Caco-2 (cell line): ENCODE measurements at places on chromosomes 12 and 14.

GRCh38 chr12:118743896-118744700 lies 237.2 kb upstream of the SRRM4 start:
- no peaks in the 10 kb centered on the region for H3K36me3 ChIP-seq
- H3K4me3 ChIP-seq = no peak overlapping the region
- DNase-seq = no peak
- H3K27ac ChIP-seq = no peak overlapping the region
- no peaks in the 10 kb centered on the region for H3K4me1 ChIP-seq

- DNase-seq = no peak
- H3K27me3 ChIP-seq = no peaks in the 10 kb centered on the region
- no peak overlapping the region for H3K27ac ChIP-seq
- H3K36me3 ChIP-seq = no peaks in the 10 kb centered on the region; the same call in 1 of the 2 replicates
- H3K4me1 ChIP-seq = no peaks in the 10 kb centered on the region
Observed at GRCh38 chr14:64232095-64232838, 61.9 kb downstream of the ESR2 start.

GRCh38 chr14:106200541-106201315 lies 674.3 kb downstream of the TMEM121 start:
- H3K36me3 ChIP-seq = no peaks in the 10 kb centered on the region
- H3K4me3 ChIP-seq = no peak overlapping the region
- peaks cover 79% of the 10 kb centered on the region for H3K4me1 ChIP-seq
- no peaks in the 10 kb centered on the region for H3K27me3 ChIP-seq
- peak overlapping the region; percentile 99 for H3K27ac ChIP-seq

DNA sequence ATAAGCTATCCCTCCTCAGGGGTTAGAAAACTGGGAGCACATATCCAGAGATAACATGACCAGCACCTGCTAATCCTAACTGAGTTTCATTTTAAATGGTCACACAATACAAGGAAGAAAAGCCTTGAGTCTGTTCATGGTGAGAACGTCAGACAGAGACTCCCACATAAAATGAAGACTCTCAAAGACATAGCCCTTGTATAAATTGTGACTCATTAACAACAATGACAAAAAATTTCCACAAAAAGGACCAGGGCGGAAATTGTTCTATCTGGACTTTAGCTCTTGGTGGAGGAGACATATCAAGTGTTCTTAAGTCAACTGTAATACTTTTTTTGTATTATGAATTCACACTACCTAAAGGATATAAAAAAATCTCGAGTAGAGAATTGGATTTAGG lies 313.7 kb upstream of the DCN start:
- no peak for DNase-seq
- no peak overlapping the region for H3K4me3 ChIP-seq
- H3K4me1 ChIP-seq = no peaks in the 10 kb centered on the region
- no peaks in the 10 kb centered on the region for H3K36me3 ChIP-seq
- H3K27ac ChIP-seq = no peak overlapping the region

DNA sequence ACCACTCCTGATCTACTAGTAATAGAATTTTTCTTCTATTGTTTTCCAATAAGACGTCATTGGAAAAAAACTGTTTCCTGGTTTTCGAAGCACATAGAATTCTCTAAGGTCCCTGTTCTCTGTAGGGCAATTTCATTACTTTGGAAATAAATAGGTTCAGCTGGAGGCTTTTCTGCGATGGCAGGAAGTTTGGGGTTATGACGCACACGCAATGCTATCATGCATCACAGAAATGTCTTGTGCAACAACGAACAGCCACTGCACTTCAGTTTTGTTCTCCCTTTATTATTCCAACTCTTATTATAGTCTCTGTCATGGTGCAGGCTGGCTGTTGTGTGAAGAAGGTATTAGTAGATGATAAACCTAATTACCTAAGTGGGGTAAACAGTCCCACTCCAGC lies 59.0 kb downstream of the KCNK10 start:
- no peaks in the 10 kb centered on the region for H3K4me1 ChIP-seq
- no peaks in the 10 kb centered on the region for H3K36me3 ChIP-seq
- no peak overlapping the region for H3K27ac ChIP-seq

GRCh38 chr12:9041321-9041720 lies 52.0 kb downstream of the KLRG1 start:
- no peak overlapping the region for H3K27ac ChIP-seq
- H3K4me3 ChIP-seq = no peak overlapping the region
- H3K4me1 ChIP-seq = no peaks in the 10 kb centered on the region
- no peak for DNase-seq

GRCh38 chr12:122399592-122400373 lies 22.7 kb downstream of the CLIP1 start:
- H3K4me1 ChIP-seq = peaks cover 35% of the 10 kb centered on the region
- no peaks in the 10 kb centered on the region for H3K36me3 ChIP-seq
- peak overlapping the region; percentile 99 for H3K27ac ChIP-seq

- H3K36me3 ChIP-seq = no peaks in the 10 kb centered on the region
- no peak for DNase-seq
- peaks cover 21% of the 10 kb centered on the region for H3K4me1 ChIP-seq
Observed at GRCh38 chr14:54193871-54194270, 202.9 kb upstream of the CDKN3 start.

DNA sequence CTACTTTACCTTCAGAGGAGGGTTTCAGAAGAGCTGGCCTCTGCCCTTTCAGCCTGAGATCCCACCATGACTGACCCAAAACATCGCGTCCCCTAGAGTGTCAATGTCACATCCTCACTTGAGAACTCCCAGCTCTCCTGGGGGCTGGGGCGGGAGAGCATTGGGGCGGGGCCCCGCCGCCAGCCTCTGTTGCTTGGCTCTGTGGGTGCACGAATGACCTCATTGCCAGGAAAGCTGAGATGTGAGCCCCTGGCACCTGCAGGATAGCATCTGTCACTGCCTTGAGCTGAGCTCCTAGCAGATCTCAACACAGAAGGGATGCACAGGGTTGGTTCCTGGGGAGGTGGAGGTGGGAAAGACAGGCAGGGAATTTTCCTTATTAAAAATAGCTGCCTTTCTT lies 20.6 kb upstream of the MYL2 start:
- H3K27me3 ChIP-seq = no peaks in the 10 kb centered on the region
- no peak overlapping the region for H3K27ac ChIP-seq
- H3K4me3 ChIP-seq = no peak overlapping the region
- DNase-seq = no peak

DNA sequence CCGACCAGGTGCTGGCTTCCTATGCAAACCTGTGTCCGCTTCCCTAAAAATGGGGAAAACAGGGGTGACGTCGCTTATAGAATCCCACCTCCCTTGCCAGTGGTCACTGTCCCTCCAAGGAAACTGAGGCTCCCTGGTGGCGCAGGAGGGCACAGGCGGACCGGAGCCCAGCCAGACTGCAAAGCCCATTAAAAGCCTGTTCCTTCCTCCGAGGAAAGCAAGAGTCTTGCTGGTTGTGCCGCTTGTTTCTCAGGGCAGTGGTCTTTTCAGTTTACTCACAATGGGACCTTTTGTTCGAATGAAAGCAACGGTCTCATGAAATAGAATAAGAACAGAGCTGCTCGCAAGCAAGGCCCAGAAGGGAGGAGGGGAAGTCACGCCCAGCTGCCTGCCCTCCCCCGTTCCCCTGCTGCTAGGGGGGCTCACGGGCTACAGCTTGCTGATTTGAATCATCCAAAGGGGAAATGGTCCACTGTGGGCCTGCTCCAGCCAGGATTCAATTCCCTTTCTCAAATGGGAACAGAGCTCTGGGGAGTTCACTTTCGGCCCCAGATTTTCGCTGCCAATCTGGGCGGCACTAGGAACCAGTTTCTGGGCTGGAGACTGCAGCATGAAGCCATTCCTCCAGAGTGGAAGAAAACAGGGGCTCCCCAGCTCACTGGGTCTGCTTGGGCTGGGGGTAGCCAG lies 4.6 kb upstream of the SELPLG start:
- DNase-seq = no peak
- no peak overlapping the region for H3K4me3 ChIP-seq
- H3K27me3 ChIP-seq = no peaks in the 10 kb centered on the region
- no peaks in the 10 kb centered on the region for H3K4me1 ChIP-seq
- H3K36me3 ChIP-seq = no peaks in the 10 kb centered on the region
- H3K27ac ChIP-seq = no peak overlapping the region

DNA sequence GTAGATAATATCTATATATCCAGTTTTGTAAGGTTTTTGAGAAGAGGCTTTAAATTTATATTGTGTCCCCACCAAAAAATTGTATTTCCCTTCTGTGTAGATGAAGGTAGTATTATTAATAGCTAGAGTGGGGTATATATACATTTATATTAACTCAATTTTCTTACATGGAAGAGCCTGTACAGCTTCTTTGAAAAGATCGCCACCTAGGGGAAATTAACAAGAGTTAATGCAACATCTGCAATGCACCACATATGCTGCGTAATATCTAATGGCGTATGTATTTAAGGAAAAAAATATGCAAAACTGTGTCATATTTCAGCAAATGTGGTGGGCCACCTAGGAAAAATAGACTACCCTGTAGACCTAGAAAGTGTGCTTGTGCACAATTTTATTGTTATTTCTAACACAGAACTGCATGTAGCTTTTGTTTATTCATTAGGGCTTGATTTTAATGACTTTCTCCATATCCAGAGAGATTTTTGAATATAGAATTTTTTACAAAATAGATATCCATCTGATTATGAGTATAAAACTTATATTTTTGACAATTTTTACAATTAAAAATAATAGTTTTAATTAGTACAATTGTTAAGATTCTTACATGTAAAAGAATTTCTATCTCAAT lies 14.0 kb downstream of the CCER1 start:
- no peak for DNase-seq
- H3K36me3 ChIP-seq = no peaks in the 10 kb centered on the region
- H3K4me1 ChIP-seq = peaks cover 4% of the 10 kb centered on the region; the same call in 1 of the 2 replicates
- H3K27me3 ChIP-seq = no peaks in the 10 kb centered on the region
- no peak overlapping the region for H3K27ac ChIP-seq

DNA sequence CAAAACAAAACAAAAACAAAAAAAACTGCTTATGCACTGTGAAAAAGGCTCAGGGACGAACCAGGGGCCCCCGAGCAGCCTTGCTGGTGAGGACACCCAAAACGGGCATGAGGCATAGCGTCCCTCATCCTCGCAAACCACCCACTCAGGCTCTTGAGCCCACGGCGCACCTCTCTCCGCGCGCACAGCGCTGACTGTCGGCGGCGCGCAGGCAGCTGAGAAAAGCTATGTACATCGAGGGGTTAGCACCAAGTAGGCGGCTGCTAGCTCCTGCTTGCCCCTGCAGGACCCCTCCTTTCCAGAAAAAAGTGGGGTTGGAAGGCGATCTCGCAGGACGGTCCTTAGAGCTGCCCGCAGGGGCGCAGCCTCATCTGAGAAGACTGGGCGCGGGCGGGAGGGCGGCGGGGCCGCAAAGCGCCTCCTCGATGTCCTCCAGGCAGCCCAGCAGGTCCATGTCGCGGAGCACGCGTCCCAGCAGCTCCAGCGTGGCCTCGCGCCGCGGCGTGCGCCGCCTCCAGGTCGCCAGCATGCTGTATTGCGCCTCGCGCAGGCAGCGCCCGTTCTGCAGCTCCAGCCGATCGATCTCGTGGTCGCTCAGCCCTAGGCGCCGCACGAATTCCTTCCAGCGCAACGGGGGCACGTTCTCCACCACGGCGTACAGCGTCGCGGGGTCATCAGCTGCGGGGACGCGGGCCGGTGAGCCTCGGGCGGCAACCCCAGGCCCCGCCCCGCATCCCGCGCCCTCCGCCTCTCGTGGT lies 12.8 kb downstream of the TNFRSF1A start:
- no peaks in the 10 kb centered on the region for H3K27me3 ChIP-seq
- H3K4me1 ChIP-seq = peaks cover 11% of the 10 kb centered on the region; the same call in 1 of the 2 replicates
- peaks cover 3% of the 10 kb centered on the region; the same call in 1 of the 2 replicates for H3K36me3 ChIP-seq
- no peak overlapping the region for H3K4me3 ChIP-seq
- no peak for DNase-seq

- H3K27ac ChIP-seq = no peak overlapping the region
- DNase-seq = no peak
- no peak overlapping the region for H3K4me3 ChIP-seq
- H3K36me3 ChIP-seq = no peaks in the 10 kb centered on the region; the same call in 1 of the 2 replicates
- H3K4me1 ChIP-seq = peaks cover 13% of the 10 kb centered on the region; the same call in 1 of the 2 replicates
- H3K27me3 ChIP-seq = no peaks in the 10 kb centered on the region
Observed at GRCh38 chr12:89690925-89691324, 17.7 kb downstream of the ATP2B1 start.

GRCh38 chr12:130764475-130765185 lies 48.5 kb upstream of the RIMBP2 start:
- peaks cover 5% of the 10 kb centered on the region; the same call in 1 of the 2 replicates for H3K4me1 ChIP-seq
- DNase-seq = peak; percentile 54
- no peak overlapping the region for H3K27ac ChIP-seq
- no peaks in the 10 kb centered on the region; the same call in 1 of the 2 replicates for H3K27me3 ChIP-seq
- H3K36me3 ChIP-seq = no peaks in the 10 kb centered on the region

- no peaks in the 10 kb centered on the region for H3K36me3 ChIP-seq
- DNase-seq = no peak
- H3K4me3 ChIP-seq = no peak overlapping the region
- H3K27me3 ChIP-seq = no peaks in the 10 kb centered on the region
- no peaks in the 10 kb centered on the region for H3K4me1 ChIP-seq
- no peak overlapping the region for H3K27ac ChIP-seq
Observed at GRCh38 chr14:75411214-75411540, 16.6 kb upstream of the JDP2 start.

- H3K4me3 ChIP-seq = no peak overlapping the region
- H3K36me3 ChIP-seq = no peaks in the 10 kb centered on the region; the same call in 1 of the 2 replicates
- H3K27ac ChIP-seq = no peak overlapping the region
- peaks cover 20% of the 10 kb centered on the region for H3K4me1 ChIP-seq
Observed at GRCh38 chr12:53728206-53728605, 954 bp upstream of the CALCOCO1 start.

- DNase-seq = no peak
- H3K27me3 ChIP-seq = no peaks in the 10 kb centered on the region
- no peaks in the 10 kb centered on the region for H3K4me1 ChIP-seq
- H3K27ac ChIP-seq = no peak overlapping the region
- H3K4me3 ChIP-seq = no peak overlapping the region
- no peaks in the 10 kb centered on the region for H3K36me3 ChIP-seq
Observed at GRCh38 chr14:60926002-60926401, 54.9 kb downstream of the TRMT5 start.

- no peaks in the 10 kb centered on the region for H3K36me3 ChIP-seq
- H3K4me3 ChIP-seq = no peak overlapping the region
- H3K27ac ChIP-seq = no peak overlapping the region
- H3K27me3 ChIP-seq = no peaks in the 10 kb centered on the region
- DNase-seq = no peak
Observed at GRCh38 chr14:38791862-38792261, 311.2 kb downstream of the SEC23A start.

DNA sequence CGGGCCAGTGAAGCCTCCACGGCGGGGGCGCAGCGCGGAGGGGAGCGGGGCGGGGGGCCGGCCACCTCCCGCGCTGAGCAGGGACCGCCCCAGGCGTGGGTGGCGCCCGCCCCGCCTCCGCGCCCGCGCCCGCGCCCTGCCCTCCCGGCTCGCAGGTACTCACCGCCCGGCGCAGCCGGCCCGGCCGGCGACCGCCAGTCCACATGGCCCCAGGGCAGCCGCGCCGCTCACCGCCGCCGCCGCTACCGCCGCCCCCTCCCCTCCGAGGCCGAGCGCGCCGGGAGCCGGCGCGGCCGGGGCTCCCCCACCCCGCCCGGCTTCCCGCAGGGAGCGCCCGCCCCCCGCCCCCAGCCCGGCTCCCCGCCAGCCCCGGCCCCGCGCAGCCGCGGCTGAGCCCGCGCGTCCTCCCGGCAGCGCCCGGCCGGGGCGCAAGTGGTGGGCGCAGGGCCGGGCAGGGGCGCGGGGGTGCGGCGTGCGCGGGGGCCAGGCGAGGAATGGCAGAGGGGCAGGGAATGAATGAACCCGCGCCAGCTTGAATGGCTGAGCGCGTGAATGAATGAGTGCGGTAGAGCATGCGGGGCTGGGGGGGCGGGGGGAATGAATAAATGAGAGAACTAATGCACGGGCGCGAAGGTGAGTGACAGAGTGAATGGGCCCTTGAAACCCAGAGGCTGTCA lies at the start of gene BEGAIN:
BEGAIN (minus strand) TSS at position 332 of the 677 bp plus-strand sequence; CDS start at position 205, 127 bp downstream.
- no peaks in the 10 kb centered on the region; the same call in none of the 2 replicates for H3K27me3 ChIP-seq
- H3K36me3 ChIP-seq = no peaks in the 10 kb centered on the region
- no peak within 1 kb of the TSS for H3K27ac ChIP-seq
- peak; percentile 29 for DNase-seq
- no peaks in the 10 kb centered on the region for H3K4me1 ChIP-seq
